ENCODE measurements at places on chromosomes 11 and 22.

GRCh38 chr22:38177926-38178604 is 3.6 kb downstream of the PLA2G6 start:
- DNase-seq, result no peak

DNA sequence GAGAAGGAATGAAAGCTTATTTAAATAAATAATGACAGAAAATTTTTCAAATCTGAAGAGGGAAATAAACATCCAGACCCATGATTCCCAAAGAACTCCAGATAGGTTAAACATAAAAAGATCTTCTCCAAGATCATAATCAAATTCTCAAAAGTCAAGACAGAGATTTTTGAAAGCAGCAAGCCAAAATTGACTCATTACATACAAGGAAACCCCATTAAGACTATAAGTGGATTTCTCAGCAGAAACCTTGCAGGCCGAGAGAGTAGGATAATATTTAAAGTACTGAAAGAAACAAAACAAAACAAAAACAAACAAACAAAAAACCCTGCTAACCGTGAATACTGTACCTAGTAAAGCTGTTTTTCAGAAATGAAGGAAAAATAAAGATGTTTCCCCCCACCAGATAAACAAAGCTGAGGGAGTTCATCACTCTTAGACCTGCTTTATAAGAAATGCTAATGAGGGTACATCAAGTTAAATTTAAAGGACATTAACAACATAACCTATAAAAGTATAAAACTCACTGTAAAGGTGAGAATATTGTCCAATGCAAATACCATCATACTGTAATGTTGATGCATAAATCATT is 412.2 kb downstream of the INSC start:
- no peak for DNase-seq

DNA sequence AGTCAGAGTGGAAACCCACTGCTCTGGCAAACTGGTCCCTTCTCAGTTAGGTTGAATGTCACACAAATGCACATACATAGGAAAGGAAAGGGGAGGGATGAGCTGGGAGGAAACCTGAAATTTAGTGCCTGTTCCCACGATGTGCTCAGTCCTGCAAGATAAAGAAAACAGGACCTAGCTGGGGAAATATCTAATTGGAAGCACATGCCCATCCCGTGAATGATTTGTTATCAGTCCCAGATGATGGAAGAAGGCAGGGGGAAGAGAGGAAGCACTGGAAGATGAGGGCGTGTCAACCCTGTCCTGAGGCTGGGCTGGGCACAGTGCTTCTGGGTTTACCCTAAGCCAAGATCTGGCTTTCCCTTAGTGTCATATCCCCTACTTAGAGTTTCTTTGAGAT is 173.9 kb downstream of the NAV2 start:
- DNase-seq, result no peak

DNA sequence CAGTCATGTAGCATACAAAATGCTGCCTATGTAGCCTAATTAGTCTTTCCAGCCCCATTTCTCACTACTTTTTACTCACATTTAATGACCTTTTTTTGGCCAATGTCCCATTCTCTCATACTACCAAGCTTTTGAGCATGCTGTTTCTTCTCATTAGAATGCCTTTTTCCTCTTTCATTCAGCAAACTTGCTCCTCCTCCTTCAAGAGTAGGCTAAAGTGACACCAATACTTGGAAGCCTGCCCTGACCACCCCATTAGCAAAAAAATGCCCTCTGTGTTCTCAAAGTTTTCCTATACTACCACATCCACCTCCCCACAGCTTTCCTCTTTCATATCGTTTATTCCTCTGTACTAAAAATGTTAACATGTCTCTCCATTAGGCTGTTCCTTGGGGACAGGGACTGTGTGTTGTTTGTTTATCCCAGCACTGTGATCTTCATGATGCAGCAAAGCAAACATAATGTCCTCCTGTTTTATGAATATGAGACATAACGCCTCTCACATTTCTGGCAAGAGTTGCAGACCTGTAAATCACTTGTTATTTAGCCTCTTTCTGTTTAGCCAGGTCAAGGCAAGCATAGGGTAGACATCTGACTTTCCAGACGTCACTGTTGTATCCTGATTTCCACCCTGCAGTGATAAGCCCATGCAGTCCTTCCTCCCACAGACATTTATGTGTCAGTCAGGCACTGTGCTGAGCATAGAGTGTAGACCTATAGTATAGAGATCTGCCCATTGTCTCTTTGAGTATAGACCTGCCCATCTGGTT is 62.0 kb upstream of the UCP3 start:
- DNase-seq, result no peak

DNA sequence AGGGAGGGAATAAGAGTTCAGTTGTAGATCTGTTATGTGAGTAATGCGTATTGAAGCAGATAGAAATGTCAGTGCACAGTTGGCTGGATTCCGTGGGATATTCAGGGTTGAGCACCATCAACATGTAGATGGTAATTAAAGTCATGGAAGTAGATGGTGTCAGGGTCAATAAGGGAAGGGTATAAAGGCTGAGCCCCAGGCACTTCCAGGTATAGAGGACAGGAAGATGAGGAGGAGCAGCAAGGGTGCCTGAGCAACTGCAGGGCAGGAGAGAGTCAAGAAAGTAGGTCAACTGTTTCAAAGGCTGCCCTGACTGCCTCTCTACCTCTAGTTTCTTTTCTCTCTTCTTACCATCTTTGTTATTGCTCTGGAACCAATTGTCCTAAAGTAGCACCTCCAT is 85.9 kb downstream of the MICAL2 start:
- DNase-seq, result no peak

- no peak for DNase-seq
Measured at GRCh38 chr11:89516496-89516895, 25.3 kb upstream of the NOX4 start.

- no peak for DNase-seq
Measured at GRCh38 chr11:84091212-84091986, 805.2 kb upstream of the CCDC90B start.

- DNase-seq, result no peak
Measured at GRCh38 chr22:32020117-32020516, 22.9 kb upstream of the SLC5A1 start.

GRCh38 chr11:99537681-99538080 is 516.9 kb downstream of the CNTN5 start:
- no peak for DNase-seq

Data from NCI-H187 treated with DMSO at 0.1 percent for 48 hours (cell line).